Right ventricle myocardium inferior (tissue), 1 donor: ENCODE measurements at places on chromosomes 11 and 22. TPM values are rescaled to one million over a fixed set of nuclear protein-coding genes. Genes with fewer than 3 reads are reported as not detected.

The NCAM1 gene
- total RNA-seq = 250 TPM

The ADM gene
- total RNA-seq = 14.1 TPM

The SYT7 gene
- total RNA-seq = 28.2 TPM

The CLTCL1 gene
- total RNA-seq = 8.3 TPM

The PLAAT4 gene
- total RNA-seq = 36.1 TPM

The TP53AIP1 gene
- total RNA-seq = not detected

The IGLL1 gene
- total RNA-seq = not detected

The AGBL2 gene
- total RNA-seq = 0.14 TPM

The RHBDD3 gene
- 11.6 TPM for total RNA-seq

The BRSK2 gene
- 1.4 TPM for total RNA-seq

The SLC22A8 gene
- total RNA-seq = not detected

The HBB gene
- 140 TPM for total RNA-seq

The SLC29A2 gene
- total RNA-seq = 16.8 TPM

The CCDC83 gene
- not detected for total RNA-seq

The OR52A1 gene
- total RNA-seq = not detected
